ENCODE measurements at places on chromosomes 16 and 17.

- no peak for DNase-seq
Observed at GRCh38 chr17:36727577-36727976, 126.2 kb downstream of the MRM1 start.

- no peak for DNase-seq
Observed at GRCh38 chr16:73022534-73022933, 25.4 kb downstream of the ZFHX3 start.

DNA sequence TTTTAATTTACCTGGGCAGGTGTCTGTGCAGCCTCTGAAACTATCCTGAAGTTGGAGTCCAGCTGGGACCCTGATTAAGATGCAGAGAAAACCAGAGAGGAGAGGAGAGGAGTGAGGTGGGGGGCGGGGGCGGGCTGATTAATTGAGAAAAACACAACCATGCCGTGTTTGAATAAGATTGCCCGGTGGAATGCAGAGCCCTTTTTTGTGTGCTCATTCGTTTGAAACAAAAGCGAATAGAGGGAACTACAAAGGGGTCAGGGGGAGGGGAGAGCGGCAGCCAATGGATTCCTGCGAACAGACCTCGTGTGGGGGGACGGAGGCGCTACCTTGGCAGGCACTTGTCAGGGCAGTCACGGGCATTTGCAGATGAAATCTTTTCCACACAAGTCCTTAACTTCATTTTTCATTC, 355.8 kb downstream of the SOX9 start:
- DNase-seq: no peak

DNA sequence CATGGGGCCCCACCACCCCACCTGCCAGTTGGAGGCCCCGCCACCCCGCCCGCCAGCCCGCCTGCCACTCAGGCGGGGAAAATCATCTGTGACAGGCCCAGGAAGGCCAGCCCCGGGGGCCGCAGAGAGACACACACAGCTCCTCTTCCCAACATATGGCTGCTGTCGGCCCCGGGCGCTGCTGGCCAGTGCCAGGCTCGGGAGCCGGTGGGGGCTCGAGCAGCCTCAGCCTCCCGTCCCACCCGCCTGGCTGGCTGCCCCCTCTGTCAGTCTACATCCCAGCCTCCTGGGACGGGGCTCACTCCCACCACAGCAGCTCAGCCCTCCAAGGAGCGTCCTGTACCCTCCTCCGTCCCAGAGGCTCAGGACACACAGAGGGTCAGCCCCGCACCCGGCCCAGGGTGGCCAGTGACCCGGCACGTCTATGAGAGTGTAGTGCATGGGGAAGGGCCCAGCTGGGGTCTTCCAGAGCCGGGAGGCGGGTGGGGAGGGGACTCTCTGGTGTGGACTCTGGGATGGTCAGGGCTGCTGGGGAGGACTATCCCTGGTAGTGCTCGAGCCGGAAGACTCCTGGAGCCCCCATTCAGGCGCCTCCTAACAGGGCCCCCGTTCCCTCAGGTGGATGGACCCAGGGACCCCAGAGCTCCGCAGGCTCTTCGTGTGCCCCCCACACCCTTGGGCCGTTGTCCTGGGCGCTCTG, 3.6 kb upstream of the PRR35 start:
- no peak for DNase-seq

DNA sequence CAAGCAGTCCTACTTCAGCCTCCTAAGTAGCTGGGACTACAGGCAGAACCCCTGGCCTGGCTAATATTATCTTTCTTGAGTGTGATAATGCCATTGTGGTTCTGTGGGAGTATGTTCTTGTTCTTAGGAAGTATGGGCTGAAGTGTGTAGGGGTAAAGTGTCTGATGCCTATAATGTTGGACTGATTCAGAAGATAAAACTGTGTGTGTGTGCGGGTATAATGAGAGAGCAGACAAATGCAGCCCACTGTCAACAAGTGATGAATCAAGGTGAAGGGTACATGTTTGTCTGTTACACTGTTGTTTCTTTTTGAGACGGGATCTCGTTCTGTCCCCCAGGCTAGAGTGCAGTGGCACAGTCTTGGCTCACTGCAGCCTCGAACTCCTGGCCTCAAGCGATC, 127.5 kb downstream of the CLEC16A start:
- no peak for DNase-seq

DNA sequence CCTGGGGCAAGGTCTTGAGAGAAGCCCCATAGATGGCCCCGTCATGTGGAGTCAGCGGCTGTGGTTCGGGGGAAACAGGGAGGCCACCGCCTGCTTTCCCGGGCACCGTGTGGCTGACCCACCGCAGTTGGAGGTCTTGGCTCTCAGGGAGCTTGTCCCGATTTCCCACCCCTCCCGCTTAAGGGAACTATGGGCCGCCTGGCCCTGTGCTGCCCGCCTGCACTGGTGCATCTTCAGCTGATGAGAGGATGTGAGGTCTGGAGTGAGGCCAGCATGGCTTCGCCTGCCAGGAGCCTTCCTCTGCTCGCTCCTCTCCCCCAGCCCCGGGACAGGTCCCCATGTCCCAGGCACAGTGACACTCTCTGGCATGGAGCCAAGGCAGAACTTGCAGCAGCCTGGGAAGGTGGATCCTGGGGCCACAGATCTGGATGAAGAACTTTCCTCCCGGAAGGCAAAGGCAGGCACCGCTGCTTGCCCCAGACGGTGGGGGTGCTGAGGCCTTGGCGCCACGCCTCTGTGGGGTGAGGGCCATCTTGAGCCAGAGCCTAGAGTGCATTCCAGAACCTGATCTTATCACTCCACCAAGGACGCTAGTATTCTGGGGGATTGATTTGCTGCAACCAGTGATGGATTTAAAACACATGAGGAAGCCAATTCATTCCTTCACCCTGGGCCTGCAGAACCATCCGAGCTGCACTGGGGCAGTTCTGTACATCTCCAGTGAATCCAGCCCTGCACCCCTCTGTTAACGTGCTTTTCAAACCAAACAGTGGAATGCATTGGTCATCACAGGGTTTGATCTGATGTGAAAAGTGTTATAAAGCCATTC, 178.6 kb upstream of the TNRC6C start:
- DNase-seq: no peak

- no peak for DNase-seq
Observed at GRCh38 chr16:67697422-67698185, 21.5 kb downstream of the GFOD2 start.

- DNase-seq: peak; percentile 24
Observed at GRCh38 chr16:52492789-52493357, 54.1 kb downstream of the TOX3 start.

DNA sequence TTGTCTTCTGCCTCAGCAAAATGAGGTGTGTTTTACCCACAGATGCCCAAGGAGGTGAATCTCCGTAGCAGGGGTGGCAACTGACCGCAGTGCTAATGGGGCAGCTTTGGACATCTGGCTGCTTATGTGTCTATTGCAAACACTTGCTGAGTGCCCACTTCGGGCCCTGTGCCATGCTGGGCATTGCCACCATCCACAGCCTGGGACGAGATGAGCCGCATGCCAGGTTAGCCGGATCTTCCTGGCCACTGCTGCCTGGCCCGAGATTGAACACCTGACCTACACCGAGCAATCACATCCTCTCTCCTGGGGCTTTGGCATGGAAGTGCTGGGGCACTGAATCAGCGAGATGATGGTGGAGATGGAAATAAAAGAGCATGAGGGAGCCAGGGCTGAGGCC, 238.7 kb downstream of the GSG1L start:
- DNase-seq: no peak

Data from GM12865 (cell line).